ENCODE measurements at places on chromosomes 5 and 9.

- DNase-seq, result no peak
These were observed 58.5 kb downstream of the CETN3 start for GRCh38 chr5:90351101-90351500.

DNA sequence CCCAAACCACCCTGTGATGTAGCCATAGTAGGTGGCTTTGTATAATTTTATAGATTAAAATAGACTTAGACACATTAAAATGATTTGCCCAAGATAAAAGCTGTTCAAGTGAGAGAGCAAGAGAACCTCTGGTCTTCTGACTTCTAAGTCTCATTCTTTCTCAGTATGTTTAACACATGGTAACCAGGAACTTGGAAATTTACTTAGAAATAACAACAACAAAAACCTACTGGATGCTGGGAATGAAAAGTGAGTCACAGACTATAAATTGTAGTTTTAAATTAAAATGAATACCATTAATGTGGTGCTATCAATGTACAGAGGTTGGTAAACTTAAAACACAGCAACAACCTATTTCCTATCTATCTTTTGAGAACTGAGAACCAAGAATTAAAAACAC is 30.4 kb downstream of the HMGCR start:
- DNase-seq, result no peak

DNA sequence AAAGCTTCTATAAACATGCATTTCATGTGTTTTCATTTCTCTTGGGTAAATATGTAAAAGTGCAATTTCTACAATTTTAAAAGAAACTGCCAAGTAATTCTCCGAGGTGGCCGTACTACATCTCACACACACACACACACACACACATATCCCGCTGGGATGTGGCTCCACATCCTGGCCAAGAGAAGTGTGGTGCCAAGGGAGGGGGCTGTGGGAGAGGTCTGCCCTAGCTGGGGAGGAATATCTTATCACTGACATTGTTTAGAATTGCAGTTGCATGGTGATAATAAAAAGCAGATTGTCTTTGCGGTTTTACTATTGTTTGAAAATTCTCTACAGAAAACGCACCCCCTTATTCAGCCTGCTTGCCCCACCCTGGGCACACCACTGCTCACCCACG is 558.4 kb downstream of the BNC2 start:
- no peak for DNase-seq

- no peak for DNase-seq
These were observed 51.0 kb upstream of the IFNK start for GRCh38 chr9:27473111-27473529.

DNA sequence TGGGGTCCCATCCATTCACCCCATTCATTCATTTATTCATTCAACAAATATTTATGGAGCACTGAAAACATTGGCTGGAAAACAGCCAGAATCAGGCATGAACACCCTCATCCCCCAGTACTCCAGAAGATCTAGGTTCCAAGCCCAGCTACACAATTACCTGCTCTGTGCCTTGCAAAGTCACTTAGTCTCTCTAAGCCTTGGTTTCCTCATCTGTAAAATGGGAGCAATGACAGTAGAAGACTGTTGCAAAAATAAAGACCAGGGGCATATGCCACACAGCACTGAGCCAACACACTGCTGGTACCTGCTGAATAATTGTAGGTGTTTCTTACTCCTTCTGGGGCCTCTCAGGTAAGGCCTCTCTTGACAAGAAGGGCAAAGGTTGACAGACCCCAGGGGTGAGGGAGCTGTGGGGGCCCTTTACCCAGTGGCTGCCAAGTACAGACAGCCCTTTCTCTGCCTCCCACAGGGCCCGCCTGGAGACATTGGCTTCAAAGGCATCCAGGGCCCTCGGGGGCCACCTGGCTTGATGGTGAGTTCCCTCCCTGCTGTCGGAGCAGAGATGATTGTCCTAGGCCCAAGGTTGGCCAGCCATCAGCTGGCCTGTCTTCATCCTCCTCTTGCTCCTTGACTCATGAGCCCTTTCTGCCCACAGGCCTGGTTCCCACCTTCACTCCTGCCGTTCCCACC is 22.6 kb upstream of the ORM1 start:
- no peak for DNase-seq

GRCh38 chr5:55154873-55155272 is 5.1 kb upstream of the GPX8 start:
- no peak for DNase-seq

DNA sequence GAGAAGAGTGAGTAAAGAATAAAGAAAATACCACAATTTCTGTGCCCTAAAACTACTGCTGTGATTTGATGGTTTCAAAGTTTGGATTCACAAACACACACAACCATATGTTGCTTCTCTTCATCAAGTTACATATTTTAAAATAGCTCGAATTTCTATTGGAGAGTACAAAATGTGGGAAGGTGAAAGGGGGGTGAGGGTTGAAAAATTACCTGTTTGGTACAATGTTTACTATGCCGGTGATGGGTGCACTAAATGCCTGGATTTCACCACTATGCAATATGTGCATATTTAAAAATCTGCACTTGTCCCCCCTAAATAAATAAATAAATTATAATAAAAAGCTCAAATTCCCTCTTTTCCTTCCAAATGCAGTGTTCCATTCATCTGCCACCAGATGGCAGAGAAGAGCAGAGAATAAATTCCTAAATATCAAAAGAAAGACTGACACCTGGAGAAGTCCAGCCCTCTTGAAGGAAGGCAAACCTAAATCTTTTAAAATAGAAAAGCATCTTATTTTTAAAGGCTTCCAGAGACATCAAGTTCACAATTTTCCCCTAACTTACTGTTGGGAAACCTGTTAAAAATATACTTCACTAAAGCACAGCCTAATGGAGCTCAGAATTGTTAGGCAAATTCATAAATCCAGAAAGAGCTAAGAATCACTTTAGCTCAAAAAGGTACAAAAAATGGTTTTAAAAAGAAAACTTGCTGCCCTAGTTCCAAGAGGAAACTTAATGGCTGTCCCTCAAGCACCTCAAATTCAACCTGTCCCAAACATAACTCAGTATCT is 24.8 kb upstream of the HNRNPA0 start:
- no peak for DNase-seq

DNA sequence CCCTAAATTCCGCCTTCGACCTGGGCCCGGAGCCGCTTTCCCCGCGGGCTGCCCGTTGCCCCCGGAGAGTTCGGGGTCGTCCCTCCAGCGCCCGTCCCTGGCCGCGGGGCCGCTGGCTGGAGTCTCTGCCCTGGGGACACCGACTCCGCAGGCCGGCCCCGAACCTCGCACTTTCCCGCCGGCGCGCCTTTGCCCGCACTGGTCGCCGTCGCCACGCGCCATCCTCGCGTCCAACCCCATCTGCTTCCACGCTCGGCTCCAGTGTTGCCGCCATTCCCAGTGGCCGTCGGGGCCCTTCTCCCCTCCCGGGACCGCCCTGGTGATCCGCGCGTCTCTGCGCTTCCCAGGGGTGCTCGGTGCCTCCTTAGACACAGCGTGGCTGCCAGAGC is 11.0 kb downstream of the LHX3 start:
- DNase-seq, result no peak

DNA sequence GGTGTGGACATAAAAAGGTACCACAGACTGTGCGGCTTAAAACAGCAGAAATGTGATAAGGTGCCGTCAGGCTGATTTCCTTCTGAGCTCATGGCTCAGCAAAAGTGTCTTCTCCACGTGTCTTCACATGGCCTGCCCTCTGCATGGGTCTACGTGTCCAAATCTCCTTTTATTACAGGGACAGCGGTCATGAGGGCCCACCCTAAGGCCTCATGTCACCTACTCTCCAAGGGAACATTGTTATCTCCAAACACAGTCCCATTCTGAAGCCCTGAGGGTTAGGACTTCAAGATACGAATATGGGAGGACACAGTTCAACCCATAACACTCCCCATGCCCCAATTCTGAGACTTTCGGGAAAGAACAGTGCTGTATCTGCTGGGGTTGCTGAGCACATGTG is 35.2 kb downstream of the COL23A1 start:
- DNase-seq, result no peak

DNA sequence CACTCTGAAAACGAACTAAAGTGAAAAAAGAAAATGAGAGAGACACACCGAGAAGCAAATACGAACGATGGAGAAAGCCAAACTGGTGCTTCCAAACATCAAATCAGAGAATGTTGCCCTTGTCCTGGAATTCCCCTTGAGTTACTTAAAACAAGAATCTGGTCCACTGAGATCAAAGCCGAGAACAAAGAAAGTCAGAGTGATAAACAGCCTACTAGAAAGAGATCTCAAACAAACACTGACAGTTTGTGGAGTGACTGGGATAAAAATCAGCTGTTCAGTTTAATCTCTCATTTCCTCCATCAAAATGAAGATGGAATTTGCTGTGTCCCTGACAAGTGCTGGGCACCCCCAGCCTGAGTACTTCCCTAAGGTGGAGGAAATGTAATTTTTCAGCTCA is 582.6 kb downstream of the NR2F1-AS1 start:
- DNase-seq, result no peak

- DNase-seq, result no peak
These were observed 18.0 kb downstream of the UHRF2 start for GRCh38 chr9:6431038-6431437.

GRCh38 chr9:136906266-136906665 is 19.9 kb downstream of the TRAF2 start:
- no peak for DNase-seq

- DNase-seq, result no peak
These were observed 37.7 kb upstream of the ALDH1A1 start for GRCh38 chr9:72990397-72991182.

Data from activated CD4-positive, alpha-beta T cell treated with anti-CD3 and anti-CD28 coated beads, Interleukin-2, amount 50 U/mL, for 4 hours (primary cell).